ENCODE measurements at places on chromosomes 1 and 21. TPM values are rescaled to one million over a fixed set of nuclear protein-coding genes. Genes with fewer than 3 reads are reported as not detected.

Gene WDR64
- 0.32 TPM for total RNA-seq

Gene OR6N1
- total RNA-seq, result not detected

Gene LRRC71
- not detected for total RNA-seq

DNA sequence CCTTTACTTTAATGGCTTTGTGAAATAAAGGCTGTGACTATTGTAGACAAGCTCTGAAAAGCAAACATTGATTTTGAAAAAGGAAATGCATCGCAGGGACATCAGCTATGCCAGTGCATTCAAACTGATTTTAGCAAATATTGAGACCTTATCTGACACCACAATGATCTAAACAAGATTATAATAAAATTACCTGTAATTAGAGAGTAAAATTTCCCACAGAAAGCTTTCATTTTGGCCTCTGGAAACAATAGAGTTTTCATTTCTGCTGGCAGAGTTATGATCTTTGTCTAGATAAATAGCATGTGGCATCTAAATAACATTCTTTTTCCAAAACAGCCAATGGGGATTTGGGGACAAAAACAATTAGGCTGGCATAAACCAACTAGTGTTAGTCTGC lies 650.4 kb upstream of the PRMT6 start:
- DNase-seq, result no peak

GRCh38 chr1:204571128-204571527 lies 54.9 kb downstream of the MDM4 start:
- DNase-seq, result no peak

Gene MCOLN2
- 20.0 TPM for total RNA-seq

DNA sequence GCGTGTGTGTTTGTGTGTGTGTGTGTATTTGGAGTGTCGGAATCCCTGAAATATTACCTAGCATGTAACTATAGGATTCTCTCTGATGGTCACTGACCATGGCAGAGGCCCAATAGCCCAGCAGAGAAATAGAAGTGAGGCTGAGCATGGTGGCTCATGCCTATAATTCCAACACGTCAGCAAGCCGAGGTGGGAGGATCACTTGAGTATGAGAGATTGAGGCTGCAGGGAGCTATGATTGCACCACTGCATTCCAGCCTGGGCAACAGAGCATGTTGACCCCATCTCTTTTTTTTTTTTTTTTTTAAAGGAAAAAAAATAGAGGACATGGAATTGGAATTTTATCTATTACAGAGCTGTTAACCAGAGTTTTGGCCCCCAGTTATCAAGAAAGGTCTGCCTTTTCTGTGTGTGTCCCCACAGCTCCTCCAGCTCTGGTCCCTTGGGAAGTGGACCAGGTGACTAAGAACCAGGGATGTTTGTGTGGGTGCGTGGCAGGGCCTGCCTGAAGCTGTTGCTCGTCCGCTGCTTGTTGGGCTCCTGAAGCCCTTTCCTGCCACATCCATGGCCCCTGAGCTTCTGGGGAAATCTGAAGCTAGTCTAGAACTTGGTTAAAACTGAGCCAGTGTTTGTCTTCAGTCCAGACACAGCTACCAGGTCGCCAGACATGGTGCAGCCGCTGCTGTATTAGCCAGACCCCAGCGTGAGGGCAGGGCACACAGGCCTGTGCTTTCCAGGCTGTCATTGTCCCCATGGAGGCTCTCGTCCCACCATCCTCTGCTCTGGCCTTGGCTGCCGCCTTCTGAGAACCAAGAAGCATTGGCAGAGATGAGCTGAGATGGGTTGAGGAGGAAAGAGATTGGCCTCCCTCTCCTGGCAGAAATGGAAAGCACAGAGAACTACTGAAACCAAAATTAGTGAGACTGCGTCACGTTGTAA lies 25.5 kb downstream of the CAPN9 start:
- no peak for DNase-seq

Gene NGF
- total RNA-seq, result not detected

Gene INTS3
- total RNA-seq, result 47.9 TPM

- no peak for DNase-seq
These were observed 314.1 kb downstream of the DISC1 start for GRCh38 chr1:231940701-231941100.

Gene TMEM82
- not detected for total RNA-seq

Gene CLCA1
- not detected for total RNA-seq

DNA sequence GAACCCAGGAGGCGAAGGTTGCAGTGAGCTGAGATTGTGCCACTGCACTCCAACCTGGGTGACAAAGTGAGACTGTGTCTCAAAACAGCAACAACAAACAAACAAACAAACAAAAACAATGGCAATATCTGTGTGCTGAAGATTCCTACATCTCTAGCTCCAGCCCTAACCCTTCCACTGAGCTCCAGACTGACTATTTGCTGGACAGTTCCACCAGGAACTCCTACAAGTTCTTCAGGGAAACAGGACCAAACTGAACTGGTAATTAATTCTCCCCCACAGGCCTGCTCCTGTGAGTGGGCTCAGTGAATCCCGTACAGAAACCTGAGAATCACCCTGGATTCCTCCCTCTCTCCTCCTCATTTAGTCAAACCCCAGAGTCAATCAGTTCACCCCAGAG lies 1.5 kb downstream of the SERPINC1 start:
- no peak for DNase-seq

Gene LCE2C
- not detected for total RNA-seq

- no peak for DNase-seq
These were observed 99.0 kb upstream of the SOD1 start for GRCh38 chr21:31560479-31560878.

- peak; percentile 48 for DNase-seq
These were observed 777 bp downstream of the LRRC41 start for GRCh38 chr1:46302641-46303037.

GRCh38 chr1:231383159-231383860 lies 38.8 kb downstream of the EGLN1 start:
- no peak for DNase-seq

GRCh38 chr1:195866781-195867222 lies 741.4 kb downstream of the KCNT2 start:
- DNase-seq, result no peak

Gene UTP11
- total RNA-seq, result 83.5 TPM

Gene TSPEAR
- total RNA-seq, result not detected

Gene SEC16B
- not detected for total RNA-seq

GRCh38 chr1:223535319-223535718 lies 130.2 kb downstream of the CAPN8 start:
- DNase-seq, result no peak

Gene TSTD1
- 45.7 TPM for total RNA-seq

Gene HFM1
- total RNA-seq, result 0.10 TPM

Gene VANGL2
- 0.31 TPM for total RNA-seq

Gene USF1
- 57.0 TPM for total RNA-seq

GRCh38 chr1:158087320-158087927 lies 93.3 kb upstream of the CD1D start:
- peak; percentile 28 for DNase-seq

Gene MYOC
- not detected for total RNA-seq

Gene SLFNL1
- total RNA-seq, result 0.08 TPM
